HAP-1 (cell line): ENCODE measurements at places on chromosomes 1 and 21.

DNA sequence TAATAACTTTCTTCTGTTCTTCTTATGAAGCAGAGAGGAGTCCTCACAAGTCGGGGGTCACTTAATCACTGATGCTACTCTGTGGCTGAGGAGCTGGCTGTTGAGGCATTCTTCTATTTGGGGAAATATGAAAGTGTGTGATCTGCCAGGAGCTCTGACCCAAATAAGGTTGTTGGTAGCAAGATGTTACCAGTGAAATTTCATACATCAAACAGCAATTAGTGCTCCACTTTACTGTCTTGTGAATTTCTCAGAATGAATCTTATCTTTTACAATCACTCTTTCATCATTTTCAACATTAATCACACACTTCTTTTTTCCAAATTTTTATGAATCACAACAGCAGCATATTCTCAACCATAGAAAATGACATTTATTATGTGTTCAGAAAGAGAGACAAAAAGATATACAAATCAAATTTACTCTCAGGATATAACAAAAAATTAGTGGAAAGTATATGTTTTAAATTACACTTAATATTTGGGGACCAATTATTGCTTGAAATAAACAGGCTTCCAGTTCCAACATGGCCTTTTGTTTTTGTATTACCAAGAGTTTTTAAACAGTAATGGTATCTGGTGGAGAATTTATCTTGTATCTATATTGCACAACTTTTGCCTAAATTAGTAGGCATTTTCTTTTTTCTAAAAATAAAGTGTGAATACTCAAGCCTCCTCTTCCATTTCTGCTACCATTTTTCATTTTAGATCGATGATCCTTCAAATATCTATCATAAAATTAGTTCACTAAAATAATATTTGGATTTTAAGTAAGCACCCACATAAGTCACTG, 9.6 kb downstream of the PTGER3 start:
- no peak for DNase-seq

DNA sequence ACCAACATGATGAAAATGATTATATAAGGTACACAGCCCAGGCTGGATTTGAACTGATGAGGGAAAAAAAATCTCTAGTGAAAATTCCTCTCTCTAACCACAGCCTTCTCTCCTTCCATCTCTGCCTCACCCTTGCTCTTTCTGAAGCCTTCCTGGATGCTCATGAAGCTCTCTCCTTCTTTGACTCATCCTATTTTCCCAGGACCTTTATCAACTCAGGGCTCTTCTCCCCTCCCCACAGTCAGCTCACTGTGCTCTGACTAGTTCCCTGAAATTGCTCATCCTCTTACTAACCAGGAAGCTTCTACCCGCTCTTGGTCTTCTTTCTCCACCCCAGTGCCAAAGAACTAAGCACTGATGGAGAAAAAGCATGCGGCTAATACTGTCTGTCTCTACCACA, 46.4 kb upstream of the ERG start:
- DNase-seq: no peak

- DNase-seq: no peak
Measured at GRCh38 chr1:153565529-153566374, at the start of gene S100A2. TSS of gene S100A2 (minus strand) at chr1:153565844. CDS start at chr1:153563877, 1,967 bp downstream.

- no peak for DNase-seq
Measured at GRCh38 chr1:201728731-201729130, 100.2 kb upstream of the IPO9 start.

DNA sequence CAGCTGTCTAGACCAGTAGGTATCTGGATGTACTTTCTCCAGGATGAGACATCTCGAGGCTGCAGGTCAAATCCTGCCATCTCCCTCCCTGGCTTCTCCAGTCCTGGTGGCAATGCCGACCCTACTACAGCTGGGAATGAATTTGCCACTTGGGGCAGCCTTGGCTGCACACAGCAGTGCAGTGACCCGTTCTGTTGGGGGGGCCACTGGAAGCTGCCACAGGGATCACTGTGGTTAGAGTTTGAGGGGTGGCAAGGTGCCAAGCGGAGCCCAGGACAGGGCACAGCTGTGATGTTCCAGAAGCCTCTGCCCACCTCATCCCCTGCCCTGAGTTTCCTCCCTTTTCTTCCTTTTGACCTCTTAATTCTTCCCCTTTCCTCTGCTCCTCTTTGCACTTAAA, 17.1 kb downstream of the COL6A2 start:
- DNase-seq: no peak

- no peak for DNase-seq
Measured at GRCh38 chr1:158694596-158694995, 5.9 kb downstream of the OR6K2 start.

DNA sequence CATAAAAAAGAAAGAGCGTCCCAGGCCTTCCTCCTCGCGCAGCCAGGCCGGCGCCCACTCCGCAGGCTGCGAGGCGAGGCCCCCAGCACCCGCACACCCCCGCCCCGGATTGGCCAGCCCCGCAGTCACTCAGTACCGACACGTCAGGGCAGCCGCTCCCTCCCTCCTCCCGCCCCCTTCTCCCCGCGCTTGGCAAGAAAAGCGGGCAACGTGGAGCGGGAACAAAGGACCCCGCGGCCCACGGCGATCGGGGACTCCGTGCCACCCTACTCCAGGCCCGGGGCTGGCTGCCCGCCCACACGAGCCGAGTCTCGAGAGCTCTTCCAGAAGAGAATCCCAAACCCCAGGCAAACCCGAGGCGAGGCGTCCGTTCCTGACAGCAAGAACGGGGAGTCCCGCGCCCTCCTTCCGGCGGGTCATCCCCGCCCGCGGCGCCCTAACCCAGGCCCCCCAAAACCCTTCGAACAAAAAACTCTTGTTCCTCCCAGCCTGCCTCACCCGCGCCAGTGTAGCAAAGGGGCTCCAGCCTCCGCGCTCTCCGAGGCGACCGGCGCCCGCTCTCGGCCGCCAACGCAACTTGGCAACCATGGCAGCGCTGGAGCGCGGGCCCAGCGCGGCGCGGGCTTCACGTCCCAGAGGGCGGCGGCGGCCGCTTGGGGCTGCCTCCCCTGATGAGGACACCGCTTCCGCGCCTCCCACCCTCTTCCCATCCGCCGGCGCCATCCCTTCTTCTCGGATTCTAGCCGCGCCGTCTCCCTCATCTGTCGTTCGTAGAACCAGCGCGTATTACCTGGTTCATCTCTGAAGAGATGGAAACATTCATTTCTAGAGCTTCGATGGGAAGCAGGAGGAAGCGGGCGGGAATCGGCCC, 645 bp downstream of the IVNS1ABP start:
- peak; percentile 67 for DNase-seq

GRCh38 chr1:27348861-27349783, 7.3 kb downstream of the SYTL1 start:
- no peak for DNase-seq
